ENCODE measurements at places on chromosomes 11 and 22.

- no peak for DNase-seq
Measured at GRCh38 chr11:125036933-125037332, 26.2 kb upstream of the SLC37A2 start.

DNA sequence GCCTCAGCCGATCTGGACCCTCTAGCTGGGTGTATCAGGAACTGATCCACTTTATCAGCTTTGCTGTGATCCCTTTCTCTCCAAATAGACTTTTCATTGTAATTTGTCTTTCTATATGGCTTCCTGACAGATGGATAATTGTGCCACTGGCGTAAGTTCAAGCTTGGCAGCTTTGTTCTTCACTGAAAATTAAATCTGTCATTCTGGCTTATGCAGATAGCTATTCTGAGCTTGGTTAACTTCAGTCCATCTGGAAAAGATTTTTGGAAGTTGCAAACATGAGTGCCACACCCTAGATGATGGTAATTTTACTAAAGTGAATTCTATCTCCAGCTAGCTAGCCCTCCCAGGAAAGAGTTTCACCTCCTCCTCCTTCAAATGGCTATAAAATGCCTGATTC is 8.1 kb downstream of the OR5A2 start:
- no peak for DNase-seq

DNA sequence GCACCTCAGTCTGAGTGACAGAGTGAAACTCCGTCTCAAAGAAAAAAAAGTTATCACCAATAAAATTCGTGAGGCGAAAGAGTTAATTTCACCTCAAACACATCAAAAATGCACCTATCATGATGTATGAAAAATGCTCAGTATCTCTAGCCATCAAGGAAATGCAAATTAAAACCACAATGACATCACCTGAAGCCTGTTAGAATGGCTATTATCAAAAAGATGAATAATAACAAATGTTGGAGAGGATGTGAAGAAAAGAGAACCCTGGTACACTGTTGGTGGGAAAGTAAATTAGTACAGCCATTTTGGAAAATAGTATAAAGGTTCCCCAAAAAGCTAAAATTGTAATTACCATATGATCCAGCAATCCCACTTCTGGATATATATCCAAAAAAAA is 23.6 kb downstream of the CHEK2 start:
- no peak for DNase-seq

DNA sequence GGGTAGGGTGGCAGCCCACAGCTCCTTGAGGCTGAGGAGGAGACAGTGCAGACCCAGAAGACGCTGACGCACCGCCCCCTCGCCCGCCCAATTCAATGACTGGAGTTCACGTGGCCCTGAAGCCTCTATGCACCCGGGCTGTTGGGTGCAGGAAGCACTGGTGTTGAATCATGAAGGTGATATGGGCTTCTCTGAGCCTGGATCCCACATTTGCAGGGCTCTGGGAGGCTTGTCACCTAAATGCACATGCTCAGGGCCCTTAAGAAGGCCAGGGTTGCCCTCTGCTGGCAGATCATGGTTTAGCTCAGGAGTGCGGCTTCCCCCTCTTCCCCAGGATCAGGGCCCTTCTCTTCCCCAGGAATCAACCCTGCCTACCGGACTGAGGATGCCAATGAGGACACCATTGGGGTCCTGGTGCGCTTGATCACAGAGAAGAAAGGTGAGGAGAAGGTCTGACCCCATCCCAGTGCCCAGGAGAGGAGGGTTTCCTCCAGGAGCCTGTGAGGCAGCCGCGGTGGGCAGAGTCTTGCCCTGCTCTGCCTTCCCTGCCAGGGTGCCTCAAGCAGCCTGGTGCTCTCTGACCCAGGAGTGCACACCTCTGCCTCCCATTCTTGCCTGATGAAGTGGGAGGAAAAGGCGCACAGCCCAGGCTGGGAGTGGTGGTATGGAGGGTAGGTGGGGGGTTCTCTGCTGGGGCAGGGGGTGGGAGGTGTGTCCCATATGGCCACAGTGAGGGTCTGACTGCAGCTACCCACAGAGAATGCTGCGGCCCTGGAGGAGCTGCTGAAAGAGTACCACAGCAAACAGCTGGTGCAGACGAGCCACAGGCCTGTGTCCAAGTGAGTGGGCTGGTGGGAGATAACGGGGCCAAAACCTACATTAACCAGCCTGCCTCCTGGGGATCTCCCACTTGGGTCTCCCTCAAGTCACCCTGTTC is 17.5 kb downstream of the RELT start:
- DNase-seq: peak; percentile 72

GRCh38 chr11:17686231-17686980 is 33.0 kb upstream of the MYOD1 start:
- DNase-seq: no peak

GRCh38 chr11:75996523-75997442 is 181.8 kb downstream of the UVRAG start:
- no peak for DNase-seq

DNA sequence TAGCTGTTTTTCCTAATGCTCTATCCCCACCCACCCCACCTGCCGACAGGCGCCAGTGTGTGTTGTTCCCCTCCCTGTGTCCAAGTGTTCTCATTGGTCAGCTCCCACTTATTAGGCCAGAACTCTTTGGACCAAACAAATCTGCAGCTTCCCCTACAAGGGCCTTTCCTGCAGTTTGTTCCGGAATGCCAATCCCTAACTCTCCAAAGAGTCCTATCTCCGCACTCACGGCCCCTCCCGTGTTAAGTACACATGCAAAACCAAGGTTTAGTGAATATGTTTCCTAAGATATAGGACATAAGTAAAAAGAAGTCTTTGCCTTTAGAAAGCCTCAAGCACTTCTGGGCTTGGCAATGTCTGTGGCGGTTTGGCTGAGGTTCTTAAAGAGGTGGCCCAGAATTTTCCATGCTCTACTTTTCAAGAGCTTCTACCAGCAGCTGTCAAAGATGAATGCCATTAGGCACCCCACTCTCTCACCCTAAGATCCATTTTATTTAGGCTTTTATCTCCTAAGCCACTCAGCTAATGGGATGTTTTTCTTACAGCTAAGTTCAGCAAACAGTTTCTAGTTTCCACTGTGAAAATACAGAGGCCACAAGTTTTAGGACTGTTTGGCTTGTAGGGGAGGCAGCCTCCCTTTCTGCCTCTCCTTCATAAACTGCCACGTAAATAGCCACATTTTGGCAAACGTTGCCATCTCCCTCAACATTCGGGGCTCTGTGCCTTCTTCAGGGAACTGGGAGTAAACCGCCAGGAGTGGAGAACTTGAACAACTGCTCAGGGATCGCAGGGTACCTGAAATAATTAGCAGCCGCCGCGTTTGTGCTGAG is 1.6 kb downstream of the CD59 start:
- no peak for DNase-seq

DNA sequence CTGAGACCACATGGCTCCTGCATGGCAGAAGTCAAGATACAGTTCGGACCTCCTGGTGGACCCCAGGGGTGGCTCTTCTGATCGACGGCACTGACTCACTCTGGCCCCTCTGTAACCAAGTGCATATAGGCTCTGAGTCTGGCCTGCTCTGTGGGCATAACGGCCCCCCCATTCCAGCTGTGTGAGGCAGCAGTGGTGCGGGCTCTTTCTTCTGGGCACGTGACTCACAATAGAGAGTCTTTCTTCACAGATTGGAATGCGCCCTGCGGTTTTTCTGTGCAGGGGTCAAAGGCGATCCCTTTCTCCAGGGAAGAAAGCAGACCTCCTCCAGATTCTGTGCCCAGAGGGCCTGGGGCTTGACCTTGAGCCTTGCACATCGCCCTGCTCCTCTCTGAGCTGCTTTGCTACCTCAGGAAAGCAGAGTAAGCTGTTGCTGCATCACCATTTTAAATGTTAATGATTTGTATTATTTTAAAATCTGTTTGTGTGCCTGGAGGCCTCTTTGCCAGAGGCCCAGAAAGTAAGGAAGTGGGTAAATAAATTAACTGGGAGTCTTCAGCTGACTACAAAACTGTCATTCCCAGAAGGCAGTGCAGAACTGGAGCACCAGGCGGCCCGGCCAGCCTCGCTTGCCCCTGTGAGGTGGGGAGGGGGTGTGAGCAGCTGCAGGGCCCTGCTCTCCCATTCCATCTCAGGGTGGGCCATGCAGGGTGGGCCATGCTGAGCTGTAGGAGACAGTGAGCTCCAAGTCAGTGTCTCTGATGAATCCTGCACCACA is 199.0 kb downstream of the GRIK4 start:
- DNase-seq: no peak

DNA sequence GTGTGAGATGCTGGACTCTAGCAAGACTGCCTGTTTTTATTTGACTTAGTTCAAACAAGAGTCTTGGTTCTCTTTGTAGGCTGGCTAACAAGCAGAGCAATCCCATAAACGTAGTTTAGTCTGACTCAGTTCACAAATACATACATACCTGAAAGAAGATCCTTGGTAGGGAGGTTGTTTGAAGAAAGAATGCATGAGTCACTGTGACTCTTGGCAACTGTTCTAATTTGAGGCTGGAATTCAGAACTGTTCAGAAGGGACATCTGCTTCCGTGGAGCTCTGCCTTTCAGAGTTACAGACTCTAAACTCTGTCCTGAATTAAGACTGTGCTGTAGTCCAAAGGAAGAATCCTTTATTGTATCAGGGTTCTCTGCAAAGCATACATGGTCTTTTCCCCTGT is 32.2 kb downstream of the C2CD3 start:
- no peak for DNase-seq

- DNase-seq: no peak
Measured at GRCh38 chr11:65782816-65783228, 2.0 kb upstream of the AP5B1 start.

GRCh38 chr11:73532310-73532709 is 65.6 kb downstream of the FAM168A start:
- no peak for DNase-seq

DNA sequence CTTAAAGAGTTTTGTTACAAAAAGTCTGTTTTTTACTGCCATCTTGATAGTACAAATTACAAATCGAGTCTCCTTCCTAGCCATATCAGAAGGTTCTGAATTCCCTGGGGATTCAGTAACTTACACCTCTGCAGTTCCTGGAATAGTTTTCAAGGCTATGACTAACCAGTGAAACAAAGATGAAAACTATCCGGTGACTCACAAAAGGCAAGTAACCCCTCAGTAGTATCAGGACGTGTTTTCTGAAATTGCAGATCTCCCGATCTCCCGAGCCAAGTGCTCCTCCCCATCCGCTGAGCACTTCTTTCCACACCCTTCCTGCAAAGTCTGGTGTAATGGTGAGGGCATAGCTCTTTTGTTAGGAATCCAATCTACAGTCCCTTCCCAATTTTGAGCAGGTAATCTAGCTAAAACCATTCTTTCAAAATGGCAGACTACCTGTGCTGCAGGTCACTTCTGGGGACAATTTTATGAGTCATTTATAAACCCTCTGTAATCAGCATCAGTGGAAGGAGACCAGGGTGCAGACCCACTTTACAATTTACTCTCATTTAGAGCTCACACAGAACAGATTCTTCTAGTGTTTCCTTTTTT is 7.7 kb downstream of the E2F8 start:
- no peak for DNase-seq

- DNase-seq: peak; percentile 90
Measured at GRCh38 chr11:45771566-45772448, 33.1 kb upstream of the SLC35C1 start.

DNA sequence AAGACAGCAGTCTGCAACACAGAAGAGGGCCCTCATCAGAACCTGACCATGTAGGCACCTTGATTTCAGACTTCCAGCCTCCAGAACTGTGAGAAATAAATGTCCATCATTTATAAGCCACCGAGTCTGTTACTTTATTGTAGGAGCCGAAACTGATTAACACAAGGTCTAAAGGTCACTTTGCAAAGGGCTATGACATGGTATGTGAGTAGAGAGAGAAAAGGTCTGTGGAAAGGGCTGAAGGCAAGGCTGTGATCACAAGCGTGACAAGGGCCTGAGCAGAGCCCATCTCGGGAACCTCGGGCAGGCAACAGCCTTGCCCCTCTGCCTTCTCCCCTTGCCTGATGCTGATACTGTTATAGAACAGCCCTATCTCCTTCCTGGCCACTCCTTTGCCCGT is 73.4 kb upstream of the TEAD1 start:
- DNase-seq: no peak

- no peak for DNase-seq
Measured at GRCh38 chr11:73889019-73889418, 12.2 kb downstream of the PAAF1 start.

- DNase-seq: no peak
Measured at GRCh38 chr11:67371189-67371910, 2.0 kb downstream of the CLCF1 start.

DNA sequence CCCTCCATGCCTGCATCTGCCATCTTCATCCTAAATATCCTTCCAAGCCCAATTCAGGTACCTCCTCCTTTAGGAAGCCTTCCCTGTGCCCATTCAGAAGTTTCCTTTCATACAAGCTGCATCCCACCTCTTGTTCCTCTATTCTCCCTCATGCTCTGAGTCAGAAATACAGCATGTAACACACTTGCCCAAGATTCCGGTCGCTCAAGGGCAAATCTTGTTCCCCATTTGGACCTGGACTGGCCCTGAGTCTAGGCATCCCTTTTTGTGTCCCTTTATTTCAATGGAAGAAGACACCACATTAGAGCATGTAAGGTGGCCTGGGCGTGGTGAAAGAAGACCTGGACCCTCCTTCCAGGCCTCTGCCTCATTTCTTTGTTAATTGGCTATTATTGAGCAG is 38.5 kb downstream of the RTL6 start:
- DNase-seq: no peak

- DNase-seq: no peak
Measured at GRCh38 chr22:47029244-47030074, 267.0 kb downstream of the TBC1D22A start.

GRCh38 chr11:74735365-74735928 is 4.2 kb upstream of the CHRDL2 start:
- no peak for DNase-seq

- no peak for DNase-seq
Measured at GRCh38 chr11:47857485-47857884, 9.3 kb upstream of the NUP160 start.

- DNase-seq: no peak
Measured at GRCh38 chr22:37502342-37503182, 16.4 kb upstream of the MFNG start.

- DNase-seq: peak; percentile 41
Measured at GRCh38 chr22:28051787-28052356, 132.8 kb upstream of the PITPNB start.

DNA sequence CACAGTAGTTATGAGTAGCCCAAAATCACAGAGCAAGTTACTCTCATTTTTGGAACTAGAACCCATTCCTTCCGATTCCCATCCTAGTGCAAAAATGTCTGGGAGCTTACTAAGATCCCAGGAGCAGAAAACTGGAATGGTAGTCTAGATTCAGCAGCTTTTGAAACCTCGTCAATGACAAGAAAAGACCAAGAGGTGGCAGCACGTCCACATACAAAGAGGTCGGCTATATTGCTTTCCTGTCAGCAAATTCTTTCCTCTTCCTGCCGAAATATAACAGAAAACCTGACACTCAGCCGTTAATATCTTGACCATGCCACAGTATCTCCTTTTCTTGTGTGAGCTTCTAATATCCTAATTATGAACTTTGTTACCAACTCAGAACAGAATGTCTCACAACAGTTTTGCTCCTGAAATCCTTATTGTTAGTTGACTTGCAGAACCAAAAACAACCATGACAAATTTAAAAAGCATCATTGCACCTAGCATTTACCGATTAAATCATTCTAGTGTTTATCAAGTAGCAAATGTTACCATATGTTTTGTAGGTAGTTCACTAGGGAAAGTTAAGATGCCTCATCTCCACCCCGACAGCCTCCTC is 92.8 kb upstream of the OR9G4 start:
- DNase-seq: peak; percentile 18
